Adrenal gland (tissue), 19 donors: ENCODE measurements at places on chromosomes 11 and 22. TPM values are rescaled to one million over a fixed set of nuclear protein-coding genes. Genes with fewer than 3 reads are reported as not detected.

- H3K36me3 ChIP-seq = no peaks in the 10 kb centered on the region
- H3K27ac ChIP-seq = no peak overlapping the region
- no peaks in the 10 kb centered on the region for H3K4me1 ChIP-seq
- no peak overlapping the region for H3K4me3 ChIP-seq
Observed at GRCh38 chr11:37264783-37265182, 666.7 kb upstream of the RAG2 start.

DNA sequence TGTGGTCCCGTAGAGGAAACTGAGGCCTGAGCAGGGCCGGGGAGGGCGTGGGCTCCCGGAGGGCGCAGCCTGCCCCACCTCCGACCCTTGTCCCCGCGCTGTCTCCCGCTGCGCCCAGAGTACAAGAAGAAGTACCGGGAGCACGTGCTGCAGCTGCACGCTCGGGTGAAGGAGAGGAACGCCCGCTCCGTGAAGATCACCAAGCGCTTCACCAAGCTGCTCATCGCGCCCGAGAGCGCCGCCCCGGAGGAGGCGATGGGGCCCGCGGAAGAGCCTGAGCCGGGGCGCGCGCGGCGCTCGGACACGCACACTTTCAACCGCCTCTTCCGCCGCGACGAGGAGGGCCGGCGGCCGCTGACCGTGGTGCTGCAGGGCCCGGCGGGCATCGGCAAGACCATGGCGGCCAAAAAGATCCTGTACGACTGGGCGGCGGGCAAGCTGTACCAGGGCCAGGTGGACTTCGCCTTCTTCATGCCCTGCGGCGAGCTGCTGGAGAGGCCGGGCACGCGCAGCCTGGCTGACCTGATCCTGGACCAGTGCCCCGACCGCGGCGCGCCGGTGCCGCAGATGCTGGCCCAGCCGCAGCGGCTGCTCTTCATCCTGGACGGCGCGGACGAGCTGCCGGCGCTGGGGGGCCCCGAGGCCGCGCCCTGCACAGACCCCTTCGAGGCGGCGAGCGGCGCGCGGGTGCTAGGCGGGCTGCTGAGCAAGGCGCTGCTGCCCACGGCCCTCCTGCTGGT lies 1.9 kb downstream of the NLRP6 start:
- DNase-seq = no peak
- no peak overlapping the region for H3K27ac ChIP-seq
- H3K4me3 ChIP-seq = peak overlapping the region; percentile 28
- no peaks in the 10 kb centered on the region for H3K4me1 ChIP-seq
- H3K27me3 ChIP-seq = peaks cover 48% of the 10 kb centered on the region
- no peaks in the 10 kb centered on the region for H3K36me3 ChIP-seq

DNA sequence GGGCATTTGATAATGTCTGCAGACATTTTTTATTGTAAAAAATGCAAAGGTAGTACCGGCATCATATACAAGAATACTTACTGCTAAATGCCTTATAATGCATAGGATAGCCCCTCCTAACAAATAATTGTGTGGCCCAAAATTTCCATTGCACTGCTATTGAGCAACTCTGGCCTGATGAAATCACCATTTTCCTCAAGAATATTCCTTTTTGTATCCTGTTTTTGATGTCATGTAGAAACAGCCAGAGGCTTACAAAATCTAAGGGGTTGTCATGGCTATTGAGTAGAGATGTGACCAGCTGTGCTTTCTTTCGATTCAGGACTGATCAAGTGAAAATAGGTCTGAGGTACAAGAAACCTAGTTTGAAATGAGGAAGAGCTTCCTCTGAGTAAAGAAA lies 854.3 kb downstream of the KCNA4 start:
- no peak for DNase-seq
- no peak overlapping the region for H3K27ac ChIP-seq
- no peaks in the 10 kb centered on the region for H3K36me3 ChIP-seq
- H3K4me3 ChIP-seq = no peak overlapping the region
- no peaks in the 10 kb centered on the region for H3K27me3 ChIP-seq
- H3K4me1 ChIP-seq = no peaks in the 10 kb centered on the region

- H3K27ac ChIP-seq = no peak overlapping the region
- peaks cover 9% of the 10 kb centered on the region for H3K27me3 ChIP-seq
- no peak for DNase-seq
- no peaks in the 10 kb centered on the region for H3K4me1 ChIP-seq
Observed at GRCh38 chr11:297586-298405, 1.5 kb downstream of the IFITM5 start.

DNA sequence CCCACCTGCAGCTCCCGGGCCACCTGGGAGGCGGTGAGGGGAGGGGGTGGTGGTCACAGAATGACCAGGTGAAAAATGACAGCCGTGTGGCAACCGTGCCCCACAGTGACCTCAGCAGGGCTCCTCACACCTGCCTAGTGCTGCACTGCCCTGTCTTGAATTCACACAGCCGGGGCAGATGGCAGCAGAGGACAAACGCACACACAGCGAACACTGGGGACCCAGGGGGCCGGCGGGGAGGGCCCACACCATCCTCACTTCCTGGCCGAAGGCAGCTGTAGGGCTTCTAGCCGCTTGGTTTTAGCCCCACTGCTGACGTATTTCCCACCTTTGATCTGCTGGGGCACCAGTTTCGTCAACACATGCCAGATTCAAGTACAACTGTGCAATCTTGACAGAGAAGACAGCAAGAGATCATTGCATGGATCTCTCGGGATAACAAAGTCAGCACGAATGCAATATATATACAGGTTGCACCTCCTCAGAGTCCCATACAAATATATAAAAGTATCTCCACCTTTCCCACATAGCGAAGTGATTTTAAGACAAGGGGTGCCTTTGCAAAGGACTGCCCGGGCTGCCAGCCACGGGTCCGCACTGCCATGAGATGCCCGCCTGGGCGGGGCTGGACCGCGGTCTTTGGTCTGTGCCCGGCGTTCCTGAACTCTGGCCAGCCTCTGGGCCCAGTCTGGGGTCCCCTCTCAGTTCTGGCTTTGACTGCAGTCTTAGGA lies 26.9 kb downstream of the TRMU start:
- peaks cover 1% of the 10 kb centered on the region for H3K36me3 ChIP-seq
- no peaks in the 10 kb centered on the region for H3K4me1 ChIP-seq
- no peak overlapping the region for H3K27ac ChIP-seq
- no peak for DNase-seq
- H3K4me3 ChIP-seq = no peak overlapping the region

GRCh38 chr11:35413598-35413997 lies 5.8 kb downstream of the SLC1A2 start:
- H3K27ac ChIP-seq = no peak overlapping the region
- H3K27me3 ChIP-seq = peaks cover 15% of the 10 kb centered on the region
- no peaks in the 10 kb centered on the region for H3K36me3 ChIP-seq
- no peaks in the 10 kb centered on the region for H3K4me1 ChIP-seq
- no peak overlapping the region for H3K4me3 ChIP-seq

The KLHL35 gene
- 0.90 TPM for total RNA-seq

The ARHGAP8 gene
- 1.4 TPM for total RNA-seq

- no peak for DNase-seq
- H3K27me3 ChIP-seq = no peaks in the 10 kb centered on the region
Observed at GRCh38 chr11:16313846-16314245, 42.5 kb downstream of the SOX6 start.

DNA sequence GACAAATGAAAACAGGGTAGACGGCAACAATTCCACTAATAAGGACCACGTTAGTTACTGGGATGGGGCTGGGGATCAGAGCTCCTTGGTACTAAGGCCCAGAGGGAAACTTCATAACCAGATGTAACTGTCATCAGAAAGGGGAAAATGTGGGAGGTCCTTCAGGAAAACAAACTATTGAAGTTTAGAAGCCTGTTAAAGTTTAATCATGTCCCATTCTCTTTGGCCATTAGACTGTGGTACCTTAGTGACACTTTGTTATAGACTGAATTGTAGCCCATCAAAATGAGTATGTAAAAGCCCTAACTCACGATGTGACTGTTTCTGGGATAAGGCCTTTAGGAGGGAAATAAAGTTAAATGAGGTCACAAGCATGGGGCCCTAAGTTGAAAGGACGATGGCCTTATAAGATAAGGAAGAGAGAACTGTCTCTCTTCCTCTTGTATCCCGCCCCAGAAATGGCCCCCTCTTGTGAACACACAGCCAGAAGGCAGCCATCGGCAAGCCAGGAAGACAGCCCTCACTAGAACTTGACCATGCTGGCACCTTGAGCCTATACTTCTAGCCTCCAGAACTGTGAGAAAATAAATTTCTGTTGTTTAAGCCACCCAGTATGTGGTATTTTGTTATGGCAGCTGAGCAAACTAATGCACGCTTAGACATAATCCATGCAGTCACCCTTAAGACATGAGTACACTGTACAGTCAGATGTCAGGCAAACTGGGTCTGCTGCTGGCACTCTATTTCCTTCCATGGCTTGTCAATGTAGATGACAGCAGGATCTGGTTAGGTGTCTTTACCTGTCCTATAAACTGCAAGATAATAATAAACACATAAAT lies 26.9 kb upstream of the USP47 start:
- no peak overlapping the region for H3K4me3 ChIP-seq
- no peaks in the 10 kb centered on the region for H3K36me3 ChIP-seq
- no peaks in the 10 kb centered on the region for H3K4me1 ChIP-seq
- no peaks in the 10 kb centered on the region for H3K27me3 ChIP-seq

The MB gene
- 32.8 TPM for total RNA-seq

- no peak overlapping the region for H3K4me3 ChIP-seq
- no peaks in the 10 kb centered on the region for H3K36me3 ChIP-seq
- no peak overlapping the region for H3K27ac ChIP-seq
- H3K27me3 ChIP-seq = no peaks in the 10 kb centered on the region
Observed at GRCh38 chr11:116874251-116874650, 36.8 kb upstream of the APOA1 start.

The IL18 gene
- total RNA-seq = 0.72 TPM

DNA sequence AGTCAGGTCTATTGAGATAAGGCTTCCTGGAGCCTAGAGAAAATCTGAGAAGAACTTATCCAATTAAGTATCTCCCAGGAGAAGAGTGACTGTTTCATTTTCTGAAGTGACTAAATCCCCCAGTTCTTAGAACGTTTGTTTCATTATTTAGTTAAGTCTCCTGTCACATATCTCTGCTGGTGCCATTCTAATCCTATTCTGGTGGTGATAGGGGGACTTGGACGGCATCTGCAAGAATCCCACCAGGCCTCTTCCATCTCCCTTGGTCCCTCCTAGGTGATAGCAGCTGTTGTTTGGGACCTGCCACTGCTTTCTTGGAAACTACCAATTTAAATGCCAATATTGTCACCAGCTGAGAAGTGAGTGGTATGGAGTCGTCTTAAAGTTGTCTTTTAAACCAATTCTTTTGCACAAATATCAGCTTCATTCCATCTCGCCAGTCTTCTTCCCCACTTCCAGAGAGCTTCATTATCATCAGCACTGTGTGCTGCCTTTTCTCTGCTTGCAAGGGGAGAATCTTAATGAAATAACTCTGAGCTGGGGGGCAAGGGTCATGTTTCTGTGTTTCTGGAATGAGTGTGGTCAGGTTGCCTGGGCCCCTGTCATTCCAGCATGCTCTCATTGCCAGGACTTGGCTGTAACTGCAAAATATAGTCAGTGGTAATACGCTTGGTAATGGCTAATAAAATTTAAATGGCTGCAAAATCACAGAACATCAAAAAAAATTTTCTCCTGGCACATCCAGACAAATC lies 104.8 kb downstream of the LDLRAD3 start:
- H3K27me3 ChIP-seq = no peaks in the 10 kb centered on the region
- H3K27ac ChIP-seq = no peak overlapping the region
- H3K4me1 ChIP-seq = no peaks in the 10 kb centered on the region
- H3K4me3 ChIP-seq = no peak overlapping the region
- DNase-seq = no peak

GRCh38 chr11:114077482-114078305 lies 18.2 kb downstream of the ZBTB16 start:
- H3K4me1 ChIP-seq = peaks cover 99% of the 10 kb centered on the region
- no peaks in the 10 kb centered on the region for H3K27me3 ChIP-seq
- no peak for DNase-seq
- peaks cover 34% of the 10 kb centered on the region for H3K36me3 ChIP-seq
